Activated CD4-positive, CD25-positive, alpha-beta regulatory T cell treated with anti-CD3 and anti-CD28 coated beads, Interleukin-2, amount 50 U/mL, for 24 hours (primary cell): ENCODE measurements at places on chromosomes 1 and 21.

DNA sequence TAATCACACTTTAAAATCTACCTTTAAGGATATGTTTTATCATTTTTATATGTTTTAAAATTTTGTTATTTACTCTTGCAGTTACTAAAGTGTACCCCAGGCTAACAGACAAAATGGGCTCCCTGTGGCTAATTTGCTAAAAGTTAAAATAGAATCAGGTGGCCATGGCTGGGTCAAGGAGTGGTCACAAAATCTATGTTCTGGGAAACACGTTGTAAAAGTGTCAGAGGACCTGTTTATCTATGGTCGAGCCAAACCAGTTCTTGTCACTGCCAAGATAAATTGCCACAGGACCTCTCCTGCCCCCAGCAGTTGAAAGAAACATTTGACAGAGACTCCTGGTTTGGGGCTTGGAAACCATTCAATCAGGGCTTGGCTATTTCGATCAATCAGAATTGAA lies 21.2 kb upstream of the TTLL7 start:
- no peak for ATAC-seq

- peak; percentile 47 for ATAC-seq
Observed at GRCh38 chr1:78143152-78143551, 97.4 kb downstream of the GIPC2 start.

- ATAC-seq: peak; percentile 94
Observed at GRCh38 chr1:41360786-41361494, at the start of gene FOXO6. FOXO6 (plus strand) TSS chr1:41361434.

- ATAC-seq: no peak
Observed at GRCh38 chr1:201561601-201562000, 22.7 kb downstream of the NAV1 start.

DNA sequence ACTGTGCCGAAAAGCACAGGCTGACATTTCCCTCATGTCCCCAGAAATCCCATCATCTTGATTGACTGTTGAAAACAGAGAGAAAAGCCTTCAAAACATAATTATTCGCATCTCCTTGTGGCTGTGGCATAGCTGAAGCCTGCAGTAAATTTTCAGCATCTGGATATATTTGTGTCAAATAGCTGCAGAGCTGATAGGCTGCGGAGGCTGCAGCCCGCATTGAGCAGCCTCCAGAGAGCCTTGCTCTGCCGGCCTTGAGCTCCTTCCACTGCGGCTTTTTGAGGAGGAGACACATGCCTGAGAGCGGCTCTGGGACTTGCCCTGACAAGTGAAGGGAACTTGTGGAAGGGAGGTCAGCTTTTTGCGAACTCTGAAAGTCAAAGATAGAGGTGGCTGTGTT lies 144.7 kb downstream of the RYR2 start:
- no peak for ATAC-seq

DNA sequence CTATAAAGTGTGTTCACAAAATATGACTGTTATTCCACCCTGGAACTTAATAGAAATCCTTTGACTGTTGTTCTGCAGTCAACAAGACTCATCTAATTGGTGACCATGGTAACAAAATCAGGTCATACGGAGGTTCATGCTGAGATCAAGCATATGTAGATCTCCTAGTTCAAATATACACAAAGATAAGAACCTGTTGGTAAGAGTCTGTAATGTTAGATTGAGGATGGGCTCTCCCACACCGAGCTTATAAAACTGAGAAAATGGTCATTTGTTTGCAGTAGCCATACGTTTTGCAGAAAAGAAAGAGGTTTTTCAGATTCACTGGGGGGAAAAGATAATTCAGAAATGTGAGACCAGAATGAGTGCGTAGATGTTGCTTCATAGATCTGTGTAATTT lies 468.1 kb downstream of the RPS6KC1 start:
- ATAC-seq: no peak
